ENCODE measurements at places on chromosomes 2 and 18.

GRCh38 chr2:127397568-127398238, 9.9 kb upstream of the MAP3K2 start:
- no peak for DNase-seq

GRCh38 chr18:26941584-26941983, 76.1 kb upstream of the AQP4 start:
- DNase-seq, result no peak

DNA sequence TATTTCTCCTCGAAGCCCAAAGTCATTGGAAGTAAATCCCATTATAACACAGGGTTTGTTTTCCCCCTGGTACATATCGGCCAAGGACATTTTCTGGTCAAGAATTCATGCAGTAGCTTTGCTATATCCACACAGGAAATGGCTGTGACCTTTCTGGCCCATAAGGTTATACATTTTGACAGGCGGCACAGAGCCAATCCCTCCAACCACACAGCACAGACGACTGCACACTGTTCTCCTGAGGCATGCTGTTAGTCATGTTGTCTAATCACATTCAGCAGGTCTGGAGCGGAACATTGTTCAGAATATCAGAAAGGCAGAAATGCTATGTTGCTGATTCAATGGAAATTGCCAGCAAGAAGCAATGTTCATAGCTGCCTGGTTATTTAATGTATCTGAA, 742.3 kb upstream of the SLC8A1 start:
- DNase-seq, result no peak

GRCh38 chr2:19993731-19994130, 3.8 kb upstream of the WDR35 start:
- DNase-seq, result no peak

- DNase-seq, result no peak
Observed at GRCh38 chr2:128416109-128416785, 97.6 kb upstream of the HS6ST1 start.

DNA sequence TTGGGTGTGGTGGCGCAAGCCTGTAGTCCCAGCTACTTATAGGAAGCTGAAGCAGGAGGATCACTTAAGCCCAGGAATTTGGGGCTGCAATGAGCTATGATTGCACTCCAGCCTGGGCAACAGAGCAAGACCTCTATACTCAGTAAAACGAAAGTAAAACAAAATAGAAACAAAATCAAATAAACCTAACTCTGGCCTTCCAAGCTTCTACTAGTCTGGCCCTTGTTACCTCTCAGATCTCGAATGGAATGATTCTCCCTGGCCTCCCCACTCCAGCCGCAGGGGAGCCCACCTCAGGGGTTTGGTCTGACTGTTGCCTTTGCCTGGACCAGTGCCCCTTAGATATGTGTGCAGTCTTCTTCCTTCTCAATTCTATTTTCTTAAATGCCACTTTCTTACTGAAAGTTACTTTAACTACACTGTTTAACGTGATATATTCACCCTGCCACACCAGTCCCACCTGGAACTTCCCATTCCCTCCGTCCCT, 160.0 kb upstream of the GCFC2 start:
- DNase-seq, result no peak

GRCh38 chr2:191321861-191322662, 76.9 kb downstream of the MYO1B start:
- no peak for DNase-seq

DNA sequence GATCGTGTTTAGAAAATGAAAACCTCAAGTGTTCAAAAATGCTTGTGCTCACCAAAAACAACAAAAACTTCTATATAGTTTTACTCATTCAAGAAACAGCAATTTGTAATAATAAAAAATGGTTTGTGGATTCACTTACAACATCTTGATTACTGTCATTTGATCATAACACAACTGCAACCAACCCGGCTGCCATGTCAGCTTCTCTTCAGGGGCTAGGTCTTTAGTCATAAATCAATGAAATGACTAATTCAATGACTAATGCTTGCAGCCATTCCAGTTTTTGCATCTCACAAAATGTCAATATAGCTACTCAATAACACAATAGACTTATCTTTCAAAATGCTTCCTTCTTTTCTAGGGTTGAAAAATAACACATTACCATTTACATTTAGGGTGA, 128.0 kb downstream of the OLA1 start:
- DNase-seq, result no peak
